ENCODE measurements at places on chromosomes 5 and 9.

GRCh38 chr5:42912184-42912798 is 100.6 kb upstream of the SELENOP start:
- DNase-seq, result peak; percentile 79

- no peak for DNase-seq
Measured at GRCh38 chr5:18563853-18564252, 929.6 kb downstream of the TAF11L14 start.

- no peak for DNase-seq
Measured at GRCh38 chr9:23914431-23915003, 88.5 kb upstream of the ELAVL2 start.

DNA sequence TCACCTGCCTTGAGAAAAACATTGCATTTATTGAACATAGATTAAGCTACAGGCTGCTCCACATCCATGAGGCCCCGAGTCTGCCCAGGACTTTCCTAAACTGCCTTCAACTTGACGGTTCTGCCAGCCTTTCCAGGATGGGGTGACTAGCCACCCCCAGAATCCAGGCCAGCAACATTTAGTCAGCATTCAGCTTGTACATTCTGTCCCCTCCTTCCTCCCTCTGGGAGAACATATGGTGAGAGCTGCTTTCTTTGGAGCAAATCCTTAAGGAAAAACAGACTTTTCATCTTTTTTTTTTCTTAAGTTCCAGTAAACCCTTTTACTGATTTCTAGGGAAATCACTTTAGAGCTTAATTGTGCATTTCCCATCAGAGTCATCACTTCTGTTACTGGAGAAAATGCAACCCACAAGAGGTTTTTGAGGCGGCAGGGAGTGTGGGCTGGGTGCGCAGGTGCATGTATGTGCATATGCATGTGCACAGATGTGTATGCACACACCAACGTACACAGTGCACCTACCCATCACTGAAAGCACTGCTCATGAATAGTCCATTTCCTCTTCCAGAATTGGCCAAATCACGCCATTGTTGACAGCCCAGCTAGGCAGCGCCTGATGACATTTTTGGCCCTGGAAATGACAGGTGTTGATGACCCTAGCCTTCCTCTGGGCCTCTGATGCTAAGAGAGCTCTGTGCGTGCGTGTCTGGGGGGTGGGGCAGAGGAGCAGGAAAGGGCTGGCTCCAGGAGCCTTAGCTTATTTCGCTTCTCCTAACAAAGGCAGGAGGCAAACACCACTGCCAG is 145.6 kb downstream of the HSD17B3 start:
- no peak for DNase-seq

DNA sequence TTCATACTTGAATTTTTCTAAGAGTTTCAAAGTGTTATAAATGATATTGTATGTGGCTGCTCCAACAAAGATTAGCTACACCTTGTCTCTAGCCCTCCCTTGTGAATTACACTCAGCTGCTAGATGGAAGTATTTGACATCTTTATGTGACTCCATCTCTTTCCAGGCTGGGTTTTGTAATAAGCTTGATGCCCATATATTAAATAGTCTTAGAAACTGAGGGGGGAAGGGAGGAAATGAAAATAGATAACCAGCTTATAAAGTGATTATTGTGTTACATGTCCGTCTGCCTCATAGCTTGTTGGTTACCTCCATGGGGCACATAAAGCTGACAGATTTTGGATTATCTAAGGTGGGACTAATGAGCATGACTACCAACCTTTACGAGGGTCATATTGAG is 63.4 kb downstream of the CD180 start:
- no peak for DNase-seq

- no peak for DNase-seq
Measured at GRCh38 chr5:135598691-135599395, 20.1 kb upstream of the CXCL14 start.

DNA sequence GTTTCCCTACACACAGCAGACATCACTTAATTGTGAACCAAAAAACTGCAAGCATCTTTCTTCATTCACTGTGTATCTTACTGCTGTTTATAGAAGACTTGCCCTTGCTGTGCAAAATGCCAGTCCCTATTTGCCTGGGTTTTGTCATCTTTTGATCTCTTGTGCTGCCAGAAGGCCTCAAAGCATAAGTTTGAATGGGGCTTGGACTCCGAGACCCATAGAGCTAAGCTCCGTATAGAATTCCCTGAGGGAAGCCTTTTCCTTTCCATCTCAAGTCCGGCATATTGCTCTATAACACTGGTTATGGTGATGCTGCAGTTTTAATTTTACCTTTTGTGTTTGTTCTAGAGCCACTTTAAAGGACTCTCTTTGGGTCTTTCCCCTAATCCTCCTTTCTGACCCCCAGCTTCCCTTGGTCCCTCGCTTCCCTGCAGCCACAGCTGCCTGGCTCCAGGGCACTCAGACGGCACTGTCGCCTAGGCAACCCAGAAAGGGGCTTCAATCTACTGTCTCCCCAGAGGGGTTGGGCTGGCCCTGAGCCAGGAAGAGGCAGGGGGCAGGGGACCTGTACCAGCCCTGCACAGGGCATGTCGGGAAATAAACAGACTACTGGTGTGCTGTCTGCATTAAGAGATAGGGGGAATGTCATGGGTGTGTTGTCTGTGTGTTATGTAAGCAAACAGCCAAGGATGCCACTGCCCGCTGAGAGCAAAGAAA is 73.4 kb upstream of the MELK start:
- DNase-seq, result no peak

DNA sequence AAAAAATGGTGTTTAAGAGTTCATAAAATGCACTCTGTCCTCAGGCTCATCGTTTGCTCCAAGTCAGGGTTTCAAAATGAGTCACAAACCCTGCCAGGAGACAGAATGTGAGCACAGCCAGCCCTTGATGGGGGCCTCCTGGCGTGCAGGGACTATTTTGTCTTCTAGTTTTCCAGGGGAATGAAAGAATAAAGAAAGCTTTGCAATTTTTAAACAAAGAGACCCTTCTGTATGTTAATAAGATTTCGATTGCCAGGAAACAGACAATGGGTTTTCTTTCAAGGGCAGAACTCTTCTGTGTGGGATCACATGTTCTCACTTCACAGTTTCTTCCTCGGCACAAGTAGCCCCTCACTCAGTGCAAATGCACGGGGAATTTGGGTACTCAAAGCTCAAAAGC is 121.4 kb upstream of the C6 start:
- DNase-seq, result no peak

GRCh38 chr9:90842996-90843395 is 41.4 kb downstream of the SYK start:
- DNase-seq, result no peak

- DNase-seq, result no peak
Measured at GRCh38 chr9:31912636-31913035, 471.8 kb upstream of the ACO1 start.

- DNase-seq, result peak; percentile 84
Measured at GRCh38 chr5:143002459-143003327, 232.5 kb downstream of the ARHGAP26 start.

GRCh38 chr9:13958672-13959071 is 355.3 kb downstream of the NFIB start:
- DNase-seq, result no peak

GRCh38 chr9:69326261-69326660 is 1.2 kb downstream of the ENTREP1 start:
- DNase-seq, result no peak

- DNase-seq, result no peak
Measured at GRCh38 chr5:62982348-62982747, 403.7 kb downstream of the LRRC70 start.

- DNase-seq, result no peak
Measured at GRCh38 chr9:34070606-34071324, 22.1 kb upstream of the UBAP2 start.

GRCh38 chr9:134175808-134176598 is 11.6 kb upstream of the RNU6ATAC start:
- DNase-seq, result no peak

DNA sequence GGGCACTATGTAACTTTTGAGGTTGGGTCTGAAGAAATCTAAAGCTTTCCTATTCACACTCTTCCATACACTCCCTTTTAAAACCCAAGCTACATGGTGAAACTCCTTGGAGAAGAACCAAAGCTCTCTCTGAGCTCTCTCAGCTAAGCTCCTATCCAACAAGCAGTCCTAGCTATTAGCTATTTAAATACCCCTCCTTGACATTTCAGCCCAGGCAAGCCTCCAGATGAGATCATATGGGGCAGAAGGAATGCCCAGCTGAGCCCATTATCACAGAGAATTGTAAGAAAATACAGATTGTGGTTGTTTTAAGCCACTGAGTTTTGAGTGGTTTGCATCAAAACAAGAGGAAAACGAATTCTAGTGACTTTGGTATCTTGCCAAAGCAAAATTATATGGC is 15.2 kb downstream of the HSPB3 start:
- no peak for DNase-seq

- no peak for DNase-seq
Measured at GRCh38 chr9:23635276-23635675, 190.8 kb downstream of the ELAVL2 start.

DNA sequence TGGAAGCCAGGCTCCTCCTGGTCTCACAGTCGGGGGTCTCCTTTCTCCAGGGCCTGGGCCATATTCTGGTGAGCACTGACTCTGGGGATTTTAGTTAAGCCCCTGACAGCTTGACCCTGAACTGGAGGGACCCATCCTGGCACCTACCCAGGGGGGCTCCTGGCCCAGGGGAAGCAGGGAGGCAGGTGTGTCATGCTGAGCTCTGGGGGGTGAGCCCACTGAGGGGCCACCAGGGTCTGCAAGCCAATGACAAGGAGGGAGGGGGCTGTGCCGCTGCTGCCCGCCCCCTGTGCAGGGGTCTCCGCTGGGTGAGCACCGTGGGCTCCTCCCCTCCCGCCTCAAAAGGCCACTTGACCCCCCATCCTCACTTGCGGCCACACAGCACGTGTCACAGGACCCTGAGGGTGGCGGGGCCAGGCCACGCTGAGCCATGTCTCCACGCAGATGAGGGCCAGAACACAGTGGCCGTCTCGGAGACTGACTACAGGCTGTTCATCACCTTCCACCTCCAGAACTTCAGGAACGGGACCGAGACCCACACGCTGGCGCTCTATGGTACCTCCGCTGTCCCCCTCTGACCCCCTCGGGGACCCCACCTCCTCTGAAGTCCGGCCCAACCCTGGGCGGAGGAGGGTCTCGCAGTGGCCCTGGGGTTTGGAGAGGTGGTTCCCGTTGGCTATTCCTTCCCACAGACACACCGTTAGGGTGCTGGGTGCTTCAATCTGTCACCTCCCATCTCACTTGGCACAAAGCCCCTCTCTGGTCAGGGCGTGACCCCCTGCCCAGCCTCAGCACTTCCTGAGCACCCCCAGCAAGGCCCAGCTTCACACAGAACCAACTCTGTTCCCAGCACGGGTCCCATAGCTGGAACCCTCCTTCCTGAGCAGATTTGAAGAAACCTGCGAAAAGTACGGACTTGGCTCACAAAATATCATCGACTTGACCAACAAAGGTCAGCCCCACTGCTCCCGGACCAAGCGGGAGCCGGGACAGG is 2.0 kb downstream of the LCN9 start:
- DNase-seq, result no peak

DNA sequence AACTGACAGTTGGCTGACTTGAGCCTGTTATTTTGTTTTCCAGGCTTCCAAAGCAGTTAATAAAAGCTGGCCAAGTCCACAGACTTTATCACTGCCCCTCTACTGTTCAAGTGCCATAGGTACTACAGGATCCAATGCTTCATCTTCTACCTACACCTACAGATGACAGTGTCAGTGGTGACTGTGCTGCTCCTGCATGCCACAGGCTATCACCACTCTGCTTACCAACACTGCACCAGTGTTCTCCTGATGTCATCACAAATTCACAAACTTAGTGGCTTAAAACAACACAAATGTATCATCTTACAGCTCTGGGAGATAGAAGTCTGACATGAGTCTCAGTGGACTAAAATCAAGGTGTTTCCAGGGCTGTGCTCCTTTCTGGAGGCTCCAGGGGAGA is 26.6 kb downstream of the HMGCS1 start:
- DNase-seq, result no peak

DNA sequence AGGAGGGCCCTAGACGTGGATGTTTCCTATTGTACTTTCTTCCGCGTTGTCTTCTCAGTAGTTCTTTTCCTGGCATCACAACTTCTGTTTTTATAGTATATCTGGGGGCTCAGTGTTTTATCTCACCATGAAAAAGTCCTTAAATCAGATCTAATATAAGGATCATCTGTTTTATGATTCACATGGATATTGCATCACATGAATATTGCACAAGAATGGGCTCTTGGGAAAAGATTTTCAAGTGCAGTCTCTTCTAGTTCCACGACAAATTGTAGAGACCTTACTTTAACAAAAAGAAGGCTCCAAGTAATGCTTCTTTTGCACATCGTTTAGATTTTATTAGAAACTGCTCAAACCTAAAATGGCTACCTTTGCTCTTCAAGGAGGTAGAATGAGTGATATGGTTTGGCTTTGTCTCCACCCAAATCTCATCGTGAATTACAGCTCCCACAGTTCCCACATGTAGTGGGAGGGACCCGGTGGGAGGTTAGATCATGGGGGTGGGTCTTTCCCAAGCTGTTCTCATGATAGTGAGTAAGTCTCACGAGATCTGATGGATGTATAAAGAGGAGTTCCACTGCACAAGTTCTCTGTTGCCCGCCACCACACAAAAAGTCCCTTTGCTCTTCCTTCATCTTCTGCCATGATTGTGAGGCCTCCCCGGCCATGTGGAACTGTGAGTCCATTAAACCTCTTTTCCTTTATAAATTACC is 53.7 kb upstream of the FAM120A start:
- DNase-seq, result no peak

All from CD4-positive, alpha-beta T cell treated with Interleukin-17A for 1 hour (primary cell).